ENCODE measurements at places on chromosomes 3 and 15.

- DNase-seq = no peak
Measured at GRCh38 chr3:10198226-10198625, 33.5 kb downstream of the IRAK2 start.

- no peak for DNase-seq
Measured at GRCh38 chr3:136162322-136162721, 33.8 kb downstream of the MSL2 start.

- no peak for DNase-seq
Measured at GRCh38 chr15:39388118-39388517, 192.8 kb upstream of the THBS1 start.

GRCh38 chr3:186787642-186788481 is 4.5 kb downstream of the EIF4A2 start:
- DNase-seq = no peak

DNA sequence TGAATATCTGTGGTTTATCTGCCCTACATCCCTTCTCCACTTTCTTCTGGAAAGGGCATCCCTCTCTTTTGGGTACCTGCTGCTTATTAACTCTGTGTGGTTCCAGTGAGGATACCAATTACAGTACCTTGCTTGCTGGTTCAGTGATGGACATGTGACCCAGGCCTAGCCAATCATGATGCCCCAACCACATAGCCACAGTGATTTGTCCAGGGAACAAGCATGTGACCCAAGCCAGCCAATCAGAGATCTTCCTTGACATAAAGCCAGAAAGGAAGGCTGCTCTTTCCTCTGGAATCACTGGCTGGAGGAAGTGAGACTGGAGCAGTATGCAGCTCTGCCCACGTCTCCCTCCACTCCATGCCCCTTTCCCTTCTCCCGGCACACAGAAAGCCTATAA is 10.9 kb upstream of the TMEM158 start:
- DNase-seq = no peak

GRCh38 chr15:90402767-90403166 is 14.7 kb downstream of the IQGAP1 start:
- no peak for DNase-seq

- DNase-seq = no peak
Measured at GRCh38 chr3:135216659-135217058, 421.6 kb downstream of the EPHB1 start.

GRCh38 chr3:105765308-105765639 is 103.5 kb downstream of the CBLB start:
- no peak for DNase-seq

DNA sequence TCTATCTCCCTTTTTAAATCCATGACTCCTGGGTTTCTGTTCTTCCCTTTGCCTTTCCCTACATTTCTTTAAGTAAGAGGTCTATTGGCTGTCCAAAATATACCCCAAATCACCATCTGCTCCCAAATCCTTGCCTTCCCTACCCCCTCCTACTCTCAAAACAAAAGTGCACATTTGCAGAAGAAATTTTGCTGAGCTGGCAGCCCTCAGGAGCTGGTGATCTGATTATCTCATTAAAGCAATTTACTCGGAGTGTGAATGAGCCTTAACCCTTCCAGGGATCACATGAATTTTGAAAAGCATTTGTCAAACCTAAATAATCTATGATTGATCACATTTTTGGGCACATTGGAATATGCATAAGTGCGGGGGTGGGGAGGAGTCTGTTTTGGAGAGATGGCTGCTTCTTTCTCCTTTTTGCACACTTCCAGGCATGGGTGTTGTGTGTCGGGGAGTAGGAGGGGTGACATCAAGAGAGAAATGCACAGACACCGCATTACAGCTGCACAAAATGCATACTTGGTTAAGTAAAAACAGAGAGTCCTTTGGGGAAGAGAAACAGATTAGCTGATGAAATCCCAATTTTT is 892.6 kb downstream of the TUSC7 start:
- no peak for DNase-seq

DNA sequence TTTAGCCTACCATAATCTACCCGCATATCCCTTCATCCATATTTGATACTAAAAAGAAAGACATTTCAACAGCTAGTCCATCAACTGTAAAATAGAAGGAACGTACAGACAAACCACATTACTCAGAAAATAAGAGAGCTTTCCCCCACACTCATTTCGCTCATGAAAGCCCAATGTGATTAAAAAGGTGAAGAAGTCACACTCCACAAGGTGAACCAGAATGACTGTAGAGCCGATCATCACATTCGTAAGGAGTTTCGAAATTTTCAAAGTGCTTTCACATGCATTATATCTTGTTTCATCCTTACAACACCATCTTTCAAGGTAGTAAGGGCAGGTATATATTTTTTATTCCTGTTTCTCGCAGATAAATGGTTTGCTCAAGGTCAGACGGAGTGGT is 225.3 kb downstream of the FOXP1 start:
- no peak for DNase-seq
